CD4-positive, alpha-beta memory T cell (primary cell): ENCODE measurements at places on chromosomes 11 and 22. TPM values are rescaled to one million over a fixed set of nuclear protein-coding genes. Genes with fewer than 3 reads are reported as not detected.

Gene KCNK4
- total RNA-seq, result not detected

Gene KREMEN1
- not detected for total RNA-seq

Gene P2RY6
- 0.87 TPM for total RNA-seq

GRCh38 chr22:21791635-21792625 lies 56.3 kb upstream of the YPEL1 start:
- no peaks in the 10 kb centered on the region for H3K27me3 ChIP-seq
- no peak overlapping the region for H3K27ac ChIP-seq
- no peak for DNase-seq
- peaks cover 10% of the 10 kb centered on the region for H3K4me1 ChIP-seq
- H3K36me3 ChIP-seq, result peaks cover 13% of the 10 kb centered on the region

GRCh38 chr11:108498816-108499408 lies 728 bp upstream of the POGLUT3 start:
- no peaks in the 10 kb centered on the region for H3K27me3 ChIP-seq
- H3K4me3 ChIP-seq, result no peak overlapping the region
- no peaks in the 10 kb centered on the region for H3K36me3 ChIP-seq

GRCh38 chr11:17588721-17589120 lies 41.7 kb downstream of the OTOG start:
- no peaks in the 10 kb centered on the region for H3K27me3 ChIP-seq
- H3K4me3 ChIP-seq, result no peak overlapping the region
- H3K27ac ChIP-seq, result no peak overlapping the region
